Activated naive CD4-positive, alpha-beta T cell (primary cell): ENCODE measurements at places on chromosomes 1 and 21.

DNA sequence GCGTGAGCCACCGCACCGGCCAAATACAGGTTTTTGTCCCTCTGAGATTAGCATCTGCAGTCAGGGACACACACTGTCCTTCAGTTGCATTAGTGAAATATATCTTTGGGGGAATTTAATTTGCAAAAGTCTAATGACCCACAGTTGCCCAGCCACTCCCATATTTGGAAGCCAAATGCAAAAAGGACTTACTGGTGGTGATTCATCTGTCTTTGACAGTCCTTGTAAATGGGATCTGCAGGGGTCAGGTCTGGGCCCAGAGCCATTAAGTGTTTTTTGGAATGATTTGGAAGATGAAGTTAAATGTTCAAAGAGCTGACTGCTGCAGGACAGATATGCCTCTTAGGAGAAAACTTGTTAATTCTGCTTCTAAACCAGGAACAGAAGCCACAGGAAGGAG is 44.6 kb upstream of the DNASE2B start:
- DNase-seq = no peak

DNA sequence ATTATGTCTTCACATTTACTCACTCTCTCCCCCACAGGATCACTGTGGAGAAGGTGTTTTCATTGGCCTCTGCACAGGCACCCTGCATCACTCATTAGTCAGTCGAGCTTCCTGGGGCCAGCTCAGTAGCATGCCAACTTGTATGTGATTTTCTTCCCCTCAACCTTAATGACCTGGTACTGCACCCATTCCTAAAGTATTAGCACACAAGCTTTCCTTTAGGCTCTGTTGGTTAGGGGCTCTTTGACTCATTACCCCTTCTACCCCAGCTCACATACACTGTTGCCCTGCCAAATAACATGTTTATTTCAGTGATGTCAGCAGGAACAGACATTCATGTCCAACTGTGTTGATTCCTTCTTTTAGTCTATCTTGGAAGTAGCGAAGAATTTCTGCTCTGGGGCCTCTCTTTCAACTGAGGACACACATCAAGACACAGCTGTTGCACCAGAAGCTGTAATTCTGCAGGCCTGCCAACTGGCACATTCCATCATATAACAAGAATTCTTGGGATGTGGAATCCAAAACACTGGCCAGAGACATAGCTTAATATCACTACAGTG is 603.5 kb upstream of the ADAMTS5 start:
- DNase-seq = no peak

DNA sequence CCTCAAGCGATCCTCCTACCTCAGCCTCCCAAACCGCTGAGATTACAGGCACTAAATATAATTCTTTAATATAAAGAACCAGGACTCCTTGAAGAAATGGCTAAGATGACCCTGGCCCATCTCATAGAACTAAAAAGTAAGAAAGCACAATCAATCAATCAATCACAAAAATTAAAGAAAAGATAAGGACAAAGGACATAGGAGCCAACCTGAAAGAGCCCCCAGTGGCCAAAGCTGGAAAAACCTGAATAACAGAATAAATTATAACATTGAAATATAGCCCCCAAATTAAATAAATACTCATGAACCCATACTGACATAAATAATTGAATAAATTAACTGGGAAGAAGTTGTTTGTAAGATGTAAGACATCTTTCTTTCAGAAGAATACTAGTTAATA is 8.9 kb downstream of the NUP210L start:
- DNase-seq = no peak

DNA sequence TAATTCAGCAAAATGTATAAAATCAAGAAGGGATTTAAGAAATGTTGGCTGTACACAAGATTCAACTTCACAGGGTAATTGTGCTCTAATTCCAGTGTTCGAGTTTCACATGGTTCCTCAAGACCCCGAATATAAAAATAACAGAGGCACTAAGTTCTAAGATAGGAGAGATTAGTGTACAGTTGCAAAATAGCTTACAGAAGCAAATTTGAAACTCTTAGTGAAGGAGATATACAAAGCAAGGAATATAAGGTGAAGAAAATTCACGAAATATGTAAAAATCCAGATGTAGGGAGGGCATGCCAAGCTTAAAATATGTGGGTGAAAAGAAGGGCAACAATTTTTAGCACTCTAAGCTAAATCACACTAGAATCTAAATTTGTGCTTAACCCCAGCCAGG is 29.4 kb downstream of the TOR1AIP2 start:
- DNase-seq = no peak

GRCh38 chr1:216223486-216223885 is 199.8 kb downstream of the USH2A start:
- no peak for DNase-seq

DNA sequence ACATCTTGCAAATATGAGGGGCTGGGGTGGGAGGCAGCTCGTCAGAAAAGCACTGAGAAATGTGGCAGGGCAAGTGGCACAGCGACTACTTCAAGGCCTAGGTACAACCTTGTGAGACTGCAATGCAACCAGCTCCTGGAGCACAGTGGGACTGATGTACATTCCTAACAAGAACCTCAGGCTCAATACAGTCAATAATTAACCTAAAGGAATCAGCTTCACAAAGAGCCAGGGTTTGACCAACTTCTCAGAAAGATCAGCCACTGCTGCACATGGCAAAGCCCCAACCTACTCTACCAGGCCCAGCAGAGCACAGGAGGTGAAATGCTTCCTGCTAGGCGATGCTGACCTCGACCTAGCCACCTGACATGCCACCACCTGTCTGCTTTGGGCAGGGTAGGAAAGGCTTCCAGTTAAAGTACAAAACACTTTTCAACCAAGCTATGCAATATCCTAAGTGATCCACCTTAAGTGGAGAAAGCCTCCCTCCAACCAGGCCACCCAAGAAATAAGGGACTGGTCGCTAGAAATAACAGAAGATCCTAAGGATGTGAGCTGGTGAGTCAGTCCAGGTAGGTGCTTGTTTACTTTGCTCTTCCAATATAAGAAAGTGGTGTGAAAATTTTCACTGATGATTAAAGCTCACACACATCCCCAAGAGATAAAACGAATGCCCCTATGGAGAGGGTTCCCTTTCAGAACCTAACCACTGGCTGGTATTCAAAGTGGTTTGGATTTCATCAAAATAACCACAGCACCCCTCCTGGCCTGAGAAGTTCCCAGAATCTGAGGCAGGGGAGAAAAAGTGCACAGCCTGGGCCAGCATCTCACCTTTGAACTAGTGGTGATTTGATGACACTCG is 2.1 kb downstream of the RIPK4 start:
- DNase-seq = no peak

DNA sequence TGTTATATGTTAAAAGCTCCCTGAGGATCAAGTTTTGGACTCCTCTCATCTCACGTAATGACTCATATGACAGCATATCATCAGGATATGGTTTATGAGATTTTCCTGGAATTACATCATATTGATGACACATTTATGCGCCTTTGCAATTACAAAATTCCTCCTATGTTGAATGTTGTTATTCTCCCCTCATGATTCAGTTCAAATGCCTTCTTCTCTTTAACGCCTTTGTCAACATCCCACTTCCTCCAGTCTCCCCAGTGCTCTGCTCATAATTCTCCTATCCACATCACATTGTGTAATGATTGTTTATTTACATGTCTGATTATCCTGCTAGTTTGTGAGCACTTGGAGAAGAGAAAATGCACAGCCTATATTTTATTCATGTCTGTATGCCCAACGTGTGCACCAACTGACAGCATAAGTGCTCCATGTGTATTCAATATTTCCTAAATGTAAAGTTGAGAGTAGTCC is 80.9 kb upstream of the BACH1 start:
- DNase-seq = no peak

DNA sequence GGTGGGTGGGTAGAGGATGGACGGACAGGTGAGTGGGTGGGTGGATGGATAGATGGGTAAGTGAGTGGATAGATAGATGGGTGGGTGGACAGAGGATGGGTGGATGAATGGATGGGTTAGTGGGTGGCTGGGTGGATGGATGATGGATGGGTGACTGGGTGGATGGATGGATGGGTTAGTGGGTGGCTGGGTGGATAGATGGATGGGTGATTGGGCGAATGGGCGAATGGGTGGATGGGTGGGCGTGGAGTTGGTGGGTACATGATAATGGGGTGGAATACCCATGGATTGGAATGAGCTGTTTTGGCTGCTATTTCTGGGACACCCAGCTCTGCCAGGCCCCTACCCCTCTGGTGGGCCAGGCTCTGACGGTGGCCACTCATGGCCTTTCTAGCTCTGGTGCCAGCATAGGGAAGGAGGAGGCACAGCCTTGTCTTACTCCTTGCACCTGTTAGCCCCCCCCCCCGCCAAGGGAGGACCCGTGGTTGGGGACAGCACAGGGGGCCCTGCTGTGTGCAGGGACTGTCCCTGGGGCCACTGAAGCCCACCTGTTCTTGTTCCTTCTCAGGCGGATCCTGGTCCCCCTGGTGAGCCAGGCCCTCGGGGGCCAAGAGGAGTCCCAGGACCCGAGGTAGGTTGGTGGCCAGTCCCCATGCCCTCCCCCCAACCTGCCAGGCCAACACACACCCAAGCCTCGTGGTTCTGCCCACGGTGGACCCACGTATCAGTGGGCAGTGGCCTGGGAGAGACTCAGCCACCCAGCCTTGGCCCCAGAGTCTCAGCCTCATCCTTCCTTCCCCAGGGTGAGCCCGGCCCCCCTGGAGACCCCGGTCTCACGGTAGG is 26.4 kb downstream of the COL6A2 start:
- DNase-seq = no peak
